AG20443 (cell line): ENCODE measurements at places on chromosomes 7 and 10.

GRCh38 chr10:29648114-29648982 lies 13.6 kb upstream of the SVIL start:
- peak; percentile 30 for DNase-seq

DNA sequence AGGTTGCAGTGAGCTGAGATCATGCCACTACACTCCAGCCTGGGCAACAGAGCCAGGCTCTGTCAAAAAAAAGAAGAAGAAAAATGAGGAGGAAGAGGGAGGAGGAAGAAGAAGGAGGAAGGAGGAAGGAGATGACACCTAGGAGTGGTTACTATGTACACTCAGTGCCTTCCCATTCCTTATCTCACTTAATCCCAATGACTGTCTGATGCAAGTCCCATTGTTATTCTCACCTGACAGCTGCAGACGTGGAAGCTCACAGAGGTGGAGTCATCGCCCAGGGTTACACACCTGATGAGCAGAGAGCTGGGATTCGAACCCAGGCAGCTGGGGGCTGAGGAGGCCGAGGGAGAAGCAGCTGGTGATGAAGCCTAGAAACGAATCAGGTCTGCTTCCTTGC lies 258.8 kb downstream of the SNX10 start:
- DNase-seq = no peak

- DNase-seq = no peak
These were observed 82.5 kb upstream of the TMEM72 start for GRCh38 chr10:44828508-44829142.

GRCh38 chr10:11180228-11180627 lies 162.6 kb downstream of the CELF2 start:
- DNase-seq = no peak

GRCh38 chr7:156274557-156274956 lies 366.0 kb upstream of the RNF32 start:
- DNase-seq = no peak

DNA sequence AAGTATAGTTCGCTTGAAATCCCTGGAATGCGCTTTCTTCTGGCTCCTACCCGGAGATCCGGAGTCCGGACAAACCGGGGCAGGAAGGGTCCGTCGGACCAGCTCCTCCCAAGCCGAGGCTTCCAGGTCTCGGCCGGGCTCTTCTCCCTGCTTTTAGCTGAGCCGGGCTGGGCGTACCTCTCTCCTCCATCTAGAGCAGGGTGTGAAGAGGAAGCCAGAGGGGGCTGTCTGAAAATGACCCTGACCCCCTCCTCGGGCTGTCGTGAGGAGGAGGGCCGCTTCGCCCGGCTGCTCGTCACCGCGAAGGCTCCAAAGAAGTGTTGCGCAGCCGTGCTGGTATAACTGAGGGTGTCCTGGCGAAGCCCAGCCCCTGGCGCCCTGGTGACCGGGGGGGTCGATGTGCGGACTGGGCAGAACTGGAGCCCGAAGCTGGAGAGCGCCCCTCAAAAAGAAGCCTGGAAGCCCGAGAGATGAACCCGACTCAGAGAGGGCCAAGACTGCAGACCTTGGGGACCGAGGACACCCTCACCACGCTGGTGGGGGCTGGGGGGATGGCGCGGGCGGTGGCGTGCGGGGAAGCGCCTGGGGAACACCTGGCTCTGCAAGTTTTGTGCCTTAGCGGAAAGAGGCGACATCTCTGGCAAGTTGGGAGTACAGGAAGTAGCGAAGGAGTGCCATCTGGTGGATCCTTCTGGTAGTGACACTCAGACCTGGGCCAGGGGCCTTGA lies 5.7 kb downstream of the KAZALD1 start:
- peak; percentile 80 for DNase-seq
